Osteoblast (primary cell): ENCODE measurements at places on chromosomes 11 and 22. TPM values are rescaled to one million over a fixed set of nuclear protein-coding genes. Genes with fewer than 3 reads are reported as not detected.
A peak's percentile ranks its signal among the peaks of the same experiment; 100 is the strongest.

OLFML1 gene
- 20.3 and 33.0 TPM in 2 replicates for total RNA-seq

DNA sequence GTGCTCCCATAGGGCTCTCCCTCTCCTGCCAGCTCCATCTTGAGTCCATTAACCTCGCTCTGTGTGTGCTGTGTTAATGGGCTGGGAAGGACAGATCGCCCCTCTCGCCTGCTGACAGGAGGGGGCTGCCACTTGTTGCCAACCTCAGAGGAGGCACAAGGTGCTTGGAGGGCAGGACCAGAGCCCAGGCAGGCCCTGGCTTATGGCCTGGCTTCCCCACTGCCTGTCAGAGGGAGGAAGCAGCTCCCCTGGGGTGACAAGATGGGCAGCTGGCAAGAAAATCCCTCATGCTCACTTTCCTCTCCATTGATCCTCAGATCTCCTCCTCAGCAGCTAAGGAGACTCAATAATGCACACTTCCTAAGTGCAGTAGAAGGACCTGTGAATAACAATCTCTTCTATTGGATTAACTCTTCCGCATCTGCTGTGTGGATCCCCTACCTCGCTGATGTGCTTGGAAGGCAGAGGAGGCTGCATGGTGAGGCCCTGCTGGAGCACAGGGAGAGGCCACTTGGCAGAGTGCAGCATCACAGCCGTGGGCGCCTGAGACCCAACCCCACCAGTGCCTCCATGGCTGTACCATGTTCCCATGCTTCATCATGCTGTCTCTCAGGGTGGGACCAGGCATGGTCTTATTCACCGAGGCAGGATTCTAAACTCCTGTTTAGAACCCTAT, 70.3 kb downstream of the TRIM29 start:
- no peak overlapping the region for H3K27ac ChIP-seq
- no peak overlapping the region for H3K4me3 ChIP-seq
- no peaks in the 10 kb centered on the region for H3K36me3 ChIP-seq
- peaks cover 5% of the 10 kb centered on the region for H3K27me3 ChIP-seq

- no peaks in the 10 kb centered on the region for H3K4me1 ChIP-seq
- no peak overlapping the region for H3K27ac ChIP-seq
- H3K4me3 ChIP-seq = no peak overlapping the region
- H3K27me3 ChIP-seq = peaks cover 43% of the 10 kb centered on the region
- DNase-seq = no peak
- H3K36me3 ChIP-seq = no peaks in the 10 kb centered on the region
These were observed 39.4 kb upstream of the RTL6 start for GRCh38 chr22:44537467-44537866.

GRCh38 chr11:72236083-72236697, 7.8 kb downstream of the PHOX2A start:
- peaks cover 9% of the 10 kb centered on the region for H3K4me1 ChIP-seq
- peak; percentile 46 for DNase-seq
- peaks cover 65% of the 10 kb centered on the region for H3K36me3 ChIP-seq
- no peak overlapping the region for H3K4me3 ChIP-seq
- H3K27ac ChIP-seq = no peak overlapping the region
- peaks cover 10% of the 10 kb centered on the region for H3K27me3 ChIP-seq

GRCh38 chr11:108278546-108278945, 55.7 kb downstream of the ATM start:
- H3K36me3 ChIP-seq = peaks cover 9% of the 10 kb centered on the region
- no peaks in the 10 kb centered on the region for H3K4me1 ChIP-seq
- H3K27ac ChIP-seq = no peak overlapping the region

EHF gene
- not detected in 2 replicates for total RNA-seq

DNA sequence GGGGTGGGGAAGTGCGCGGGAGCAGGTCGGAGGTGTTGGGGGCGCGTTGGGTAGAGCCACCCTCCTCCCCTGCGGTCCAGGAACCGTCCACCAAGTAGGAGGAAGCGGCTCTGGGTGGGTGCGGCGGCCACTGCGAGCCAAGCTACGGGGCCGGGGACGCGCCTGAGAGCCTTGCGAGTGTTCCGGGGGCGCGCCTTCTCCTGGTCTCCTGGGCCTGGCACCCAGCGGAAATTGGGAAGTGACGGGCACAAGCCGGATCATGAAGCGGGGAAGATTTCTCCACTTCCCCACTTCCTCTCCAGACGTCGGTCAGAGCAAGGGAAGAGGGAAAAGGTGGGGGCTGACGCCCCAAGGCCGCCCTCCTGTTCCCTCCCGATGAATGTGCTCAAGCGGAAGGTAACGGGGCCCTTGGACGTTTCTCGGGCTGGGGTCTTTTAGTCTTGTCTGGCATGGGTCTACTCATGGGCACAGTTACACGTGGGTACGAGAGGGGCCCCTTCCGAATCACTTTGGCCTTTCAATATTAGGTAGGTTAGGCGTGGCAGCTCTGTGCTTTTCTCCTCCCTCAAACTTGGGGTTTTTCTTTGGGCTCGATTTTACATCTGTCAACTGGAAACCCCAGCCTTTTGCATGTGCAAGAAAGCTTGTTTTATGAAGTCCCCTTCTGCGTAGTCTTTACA, 865 bp downstream of the RBM14 start:
- H3K36me3 ChIP-seq = peaks cover 19% of the 10 kb centered on the region
- no peaks in the 10 kb centered on the region for H3K27me3 ChIP-seq

OR52J3 gene
- total RNA-seq = not detected in 2 replicates

MOGAT2 gene
- not detected in 2 replicates for total RNA-seq

- H3K27me3 ChIP-seq = peaks cover 4% of the 10 kb centered on the region
- H3K4me3 ChIP-seq = no peak overlapping the region
- H3K36me3 ChIP-seq = no peaks in the 10 kb centered on the region
- peak; percentile 76 for DNase-seq
These were observed 14.3 kb upstream of the POU2AF3 start for GRCh38 chr11:111283945-111284481.
